GDM1 (cell line): ENCODE measurements at places on chromosomes 3 and 15.

- DNase-seq: no peak
Measured at GRCh38 chr3:185225523-185225922, 28.3 kb downstream of the EHHADH start.

- no peak for DNase-seq
Measured at GRCh38 chr3:34364335-34364734, 565.9 kb downstream of the PDCD6IP start.

DNA sequence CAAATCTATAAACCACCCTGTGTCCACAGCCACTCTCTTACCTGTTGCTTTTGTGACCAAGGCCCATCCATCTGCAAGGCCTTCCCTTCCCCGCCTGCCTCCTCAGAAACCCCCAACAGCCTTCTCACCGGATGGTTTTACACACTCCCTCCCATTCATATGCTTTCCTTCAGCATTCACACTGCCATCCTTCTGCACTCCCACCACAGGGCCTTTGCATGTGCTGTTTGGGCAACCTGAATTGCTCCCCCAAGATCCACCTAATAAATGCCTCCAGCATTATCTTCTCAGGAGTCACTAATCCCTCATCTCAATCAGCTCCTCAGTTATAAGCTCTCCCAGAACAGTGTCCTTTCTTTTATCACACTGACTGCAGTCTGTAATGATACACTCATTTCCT lies 6.0 kb downstream of the CLEC3B start:
- DNase-seq: no peak

DNA sequence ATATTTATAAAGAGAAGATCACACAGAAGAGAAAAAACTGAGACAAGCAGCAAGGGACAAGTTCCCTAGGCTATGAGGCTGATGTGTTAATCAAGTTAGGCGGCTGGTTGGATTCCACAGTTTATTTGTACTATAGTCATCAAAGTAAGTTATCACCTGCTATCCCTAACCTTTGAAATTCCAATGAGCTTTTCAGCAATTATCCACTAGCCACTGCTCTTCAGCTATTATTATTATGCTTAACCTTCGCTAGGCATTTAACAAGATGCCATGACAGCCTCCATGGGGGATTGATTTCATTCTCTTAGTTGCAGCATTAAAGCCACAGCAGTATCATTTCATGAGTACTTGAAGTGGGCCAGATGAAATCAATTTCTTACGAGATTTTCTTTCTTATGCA lies 699.5 kb upstream of the NAALADL2 start:
- no peak for DNase-seq

DNA sequence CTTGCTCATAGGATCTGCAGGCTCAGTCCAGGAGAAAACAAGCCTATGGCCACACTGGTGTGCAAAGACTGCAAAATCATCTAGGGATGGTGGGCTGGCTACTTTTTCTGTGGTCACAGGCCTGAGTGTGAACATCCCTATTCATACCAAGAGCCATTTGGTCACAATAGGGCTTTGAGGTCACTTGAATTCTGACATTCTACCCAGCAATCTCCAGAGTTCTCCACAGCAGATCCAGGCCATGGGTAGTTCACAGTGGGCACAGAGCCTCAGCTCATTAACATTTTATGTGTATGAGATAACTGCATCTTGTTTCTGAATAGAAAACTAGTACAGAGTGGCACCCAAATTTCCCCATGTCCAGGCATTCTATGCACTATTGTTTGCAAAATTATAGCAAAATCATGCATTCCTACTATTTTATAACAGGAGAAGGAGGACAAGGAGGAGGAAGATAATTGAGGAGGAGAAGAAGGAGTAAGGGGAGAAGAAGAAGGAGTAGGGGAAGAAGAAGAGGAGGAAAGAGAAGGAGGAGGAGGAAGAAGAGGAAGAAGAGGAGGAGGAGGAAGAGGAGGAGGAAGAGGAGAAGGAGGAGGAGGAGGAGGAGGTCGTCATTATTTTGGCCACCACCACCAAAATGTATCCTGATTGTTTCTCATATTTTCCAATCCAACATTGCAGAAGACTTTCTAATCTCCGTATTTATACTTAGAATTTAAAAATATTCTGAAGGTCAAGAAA lies 129.0 kb downstream of the SEMA6D start:
- no peak for DNase-seq

DNA sequence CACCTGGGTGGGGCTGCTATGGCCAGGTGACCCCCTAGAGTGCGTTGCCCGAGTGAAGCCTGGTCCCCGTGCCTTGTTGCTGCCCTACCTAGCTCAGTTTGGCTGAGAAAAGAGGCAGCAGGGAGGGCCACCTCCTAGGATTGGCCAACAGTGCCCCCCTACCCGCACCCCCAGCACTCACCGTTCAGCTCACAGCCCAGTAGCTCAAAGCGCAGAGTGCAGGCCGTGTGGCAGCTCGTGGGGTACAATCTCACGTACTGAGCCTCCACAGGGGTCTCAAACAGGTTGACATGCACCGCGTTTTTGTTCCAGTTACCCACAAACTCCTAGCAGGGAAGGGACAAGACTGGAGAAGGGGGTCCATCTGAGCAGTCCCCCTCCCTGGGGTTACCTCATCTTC lies 7.6 kb downstream of the MFGE8 start:
- DNase-seq: no peak

- no peak for DNase-seq
Measured at GRCh38 chr3:168331756-168332155, 236.0 kb upstream of the GOLIM4 start.

DNA sequence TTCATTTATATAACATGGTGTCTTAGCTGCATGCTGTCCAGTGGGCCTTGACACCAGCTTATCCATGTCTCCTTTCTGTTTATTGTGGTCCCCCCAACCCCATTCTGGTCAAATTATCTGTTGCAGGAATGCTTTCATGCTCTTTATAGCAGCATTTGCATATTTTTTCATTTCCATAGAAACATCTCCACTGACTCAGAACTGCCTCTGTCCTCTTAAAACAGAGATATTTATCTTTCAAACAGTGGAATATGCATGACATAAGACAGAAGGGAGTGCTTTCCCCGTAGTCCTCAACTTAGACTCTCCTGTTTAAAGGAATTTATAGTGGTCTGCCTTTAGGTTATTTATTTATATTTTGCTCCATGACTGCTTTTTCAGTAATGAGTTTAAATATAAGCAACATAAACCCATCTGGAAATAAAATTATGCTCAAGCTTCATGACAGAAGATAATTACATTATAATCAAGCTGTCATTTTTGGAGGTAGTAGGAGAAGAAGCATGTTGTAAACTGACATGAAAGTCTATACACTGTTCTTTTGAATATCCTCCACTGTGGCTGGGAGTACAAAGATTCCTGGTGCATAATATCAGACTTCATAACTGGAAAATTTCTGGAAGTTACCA lies 179.5 kb upstream of the CD96 start:
- no peak for DNase-seq

- no peak for DNase-seq
Measured at GRCh38 chr3:125234831-125235230, 22.3 kb upstream of the SLC12A8 start.
